ENCODE measurements at places on chromosomes 5 and 9.

- no peak for DNase-seq
Observed at GRCh38 chr9:79681576-79681975, 109.8 kb downstream of the TLE4 start.

DNA sequence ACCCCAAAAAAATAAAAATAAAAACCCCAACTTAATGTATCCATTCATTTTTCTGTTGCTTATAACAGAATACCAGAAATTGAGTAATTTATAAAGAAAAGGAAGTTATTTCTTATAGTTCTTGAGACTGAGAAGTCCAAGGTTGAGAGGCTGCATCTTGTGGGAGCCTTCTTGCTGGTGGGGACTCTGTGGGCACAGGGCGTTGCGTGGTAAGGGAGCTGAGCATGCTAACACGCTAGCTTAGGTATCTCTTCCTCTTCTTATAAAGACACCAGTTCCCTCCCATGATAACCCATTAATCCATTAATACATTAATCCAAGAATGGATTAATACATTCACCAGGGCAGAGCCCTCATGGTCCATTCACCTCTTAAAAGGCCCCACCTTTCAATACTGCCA is 150.9 kb downstream of the ZSWIM6 start:
- DNase-seq: no peak

- peak; percentile 7 for DNase-seq
Observed at GRCh38 chr5:91499943-91500531, 116.9 kb upstream of the ARRDC3 start.

DNA sequence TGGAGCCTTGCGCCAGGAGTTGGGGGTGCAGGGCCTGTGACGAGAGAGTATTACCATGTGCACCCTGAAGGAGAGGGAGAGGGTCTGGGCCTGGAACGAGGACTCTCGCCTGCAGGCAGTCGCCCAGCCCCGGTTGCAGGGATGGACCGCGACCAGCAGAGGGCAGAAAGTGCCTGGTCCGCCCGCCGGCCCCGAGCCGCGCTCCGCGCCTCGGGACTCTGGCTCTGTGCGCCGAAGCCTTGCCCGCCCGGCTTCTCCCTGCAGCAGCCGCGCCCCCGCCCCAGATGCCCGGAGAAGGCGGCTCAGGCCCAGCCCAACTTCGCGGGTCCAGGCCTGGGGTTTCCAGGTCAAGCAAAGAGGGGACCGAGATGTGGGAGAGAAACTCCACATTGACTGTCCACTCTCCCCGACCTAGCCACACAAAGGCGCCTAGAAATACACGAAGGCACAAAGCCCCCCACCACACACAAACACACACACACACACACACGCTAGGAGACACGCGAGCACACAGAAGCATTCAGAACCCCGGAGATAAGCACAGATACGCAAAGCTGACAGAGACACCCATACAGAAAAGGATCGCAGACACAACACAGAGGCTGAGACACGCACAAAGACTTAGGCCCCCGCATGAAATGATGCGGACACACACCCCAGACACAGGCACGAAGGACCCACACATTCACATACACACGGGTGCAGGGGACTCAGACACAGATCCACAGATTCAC is 2.0 kb upstream of the LMX1B start:
- peak; percentile 93 for DNase-seq

DNA sequence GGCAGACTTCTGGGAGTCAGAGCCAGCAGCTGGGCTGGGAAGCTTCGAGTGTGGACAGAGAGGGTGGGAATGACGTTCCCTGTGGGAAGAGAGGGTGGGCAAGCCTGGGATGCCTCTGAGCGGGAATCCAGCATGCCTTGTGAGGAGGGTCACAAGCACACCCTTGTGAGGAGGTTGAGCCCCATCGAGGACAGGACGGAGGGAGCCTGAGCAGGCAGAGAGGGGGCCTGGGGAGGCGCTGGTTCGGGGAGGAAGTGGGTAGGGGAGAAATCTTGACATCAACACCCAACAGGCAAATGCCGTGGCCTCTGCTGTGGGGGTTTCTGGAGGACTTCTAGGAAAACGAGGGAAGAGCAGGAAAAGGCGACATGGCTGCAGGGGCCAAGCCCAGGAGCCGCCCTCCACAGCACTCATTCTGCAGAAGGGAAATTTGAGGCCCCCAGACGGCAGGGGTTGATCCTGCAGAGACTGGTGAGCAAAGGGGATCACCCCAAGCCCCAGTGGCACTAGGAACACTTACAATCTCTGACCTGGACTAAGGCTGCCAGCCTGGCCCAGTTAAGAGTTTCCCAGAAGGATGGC is 1.1 kb upstream of the IL13 start:
- DNase-seq: no peak

GRCh38 chr9:77554586-77555105 is 93.5 kb downstream of the GNA14 start:
- DNase-seq: no peak

GRCh38 chr9:129442803-129443511 is 177.9 kb downstream of the C9orf50 start:
- no peak for DNase-seq

All from GM20000 (cell line).